Sigmoid colon (tissue), 7 donors: ENCODE measurements at places on chromosomes 2 and 18. TPM values are rescaled to one million over a fixed set of nuclear protein-coding genes. Genes with fewer than 3 reads are reported as not detected.
A peak's percentile ranks its signal among the peaks of the same experiment; 100 is the strongest.

- no peak for DNase-seq
Observed at GRCh38 chr2:69032336-69032735, 19.4 kb downstream of the ANTXR1 start.

GRCh38 chr2:230908595-230909191 lies 16.3 kb downstream of the GPR55 start:
- DNase-seq, result peak; percentile 56

DNA sequence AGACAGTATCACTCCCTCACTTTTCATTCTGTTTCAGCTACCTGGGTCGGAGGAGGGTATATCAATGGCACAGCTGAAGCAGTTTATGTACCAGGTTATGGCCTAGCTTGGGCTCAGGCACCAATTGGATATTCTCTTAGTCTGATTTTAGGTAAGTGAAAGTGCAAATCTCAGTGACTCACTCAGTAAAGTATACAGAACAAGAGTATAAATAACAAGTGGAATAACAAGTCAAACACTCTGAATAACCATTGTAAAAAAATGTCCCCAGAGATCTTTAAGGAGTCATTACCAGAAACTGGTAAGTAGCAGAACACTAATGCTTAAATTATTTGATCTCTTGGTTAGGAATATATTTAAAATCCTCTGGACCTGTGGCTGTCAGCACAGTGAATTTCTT lies 5.7 kb downstream of the SLC5A7 start:
- DNase-seq, result no peak

DNA sequence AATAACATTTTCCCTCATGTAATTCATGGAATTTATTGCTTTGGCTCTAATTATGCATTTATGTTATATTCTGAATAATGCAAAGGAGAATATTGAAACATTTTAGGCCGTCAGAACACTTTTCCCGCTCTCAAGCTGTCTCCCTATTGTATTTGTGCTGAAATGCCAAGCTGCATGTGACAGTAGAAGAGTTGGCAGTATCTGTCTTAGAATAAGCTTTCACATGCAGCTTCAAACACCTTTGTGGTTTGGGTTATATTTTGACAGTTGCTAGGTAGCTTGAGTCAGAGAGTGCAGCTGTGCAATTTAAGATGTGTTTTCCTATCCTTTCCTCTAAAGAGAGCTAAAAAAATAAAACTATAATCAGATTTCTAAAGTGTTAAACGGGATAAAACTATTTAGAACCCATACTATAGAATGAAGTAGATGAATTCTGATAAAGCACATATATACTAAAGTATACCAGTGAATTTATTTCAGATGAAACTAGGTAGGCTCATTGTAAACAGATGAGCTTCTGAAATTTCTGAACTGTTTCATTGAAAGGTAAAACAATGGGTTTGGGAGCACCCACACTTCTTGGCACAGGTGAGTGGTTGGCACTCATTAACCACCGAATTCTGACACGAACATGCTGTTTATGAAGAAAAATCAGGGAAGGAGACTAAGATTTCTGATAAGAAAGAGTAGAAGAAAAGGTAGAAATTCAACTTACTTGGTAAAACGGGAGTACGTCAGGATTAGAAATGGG lies 43.4 kb downstream of the PLCL1 start:
- no peak for DNase-seq

- DNase-seq, result no peak
Observed at GRCh38 chr2:152510621-152511020, 175.6 kb downstream of the FMNL2 start.

GRCh38 chr2:147843391-147843863 lies 1.4 kb upstream of the ACVR2A start:
- DNase-seq, result no peak

DNA sequence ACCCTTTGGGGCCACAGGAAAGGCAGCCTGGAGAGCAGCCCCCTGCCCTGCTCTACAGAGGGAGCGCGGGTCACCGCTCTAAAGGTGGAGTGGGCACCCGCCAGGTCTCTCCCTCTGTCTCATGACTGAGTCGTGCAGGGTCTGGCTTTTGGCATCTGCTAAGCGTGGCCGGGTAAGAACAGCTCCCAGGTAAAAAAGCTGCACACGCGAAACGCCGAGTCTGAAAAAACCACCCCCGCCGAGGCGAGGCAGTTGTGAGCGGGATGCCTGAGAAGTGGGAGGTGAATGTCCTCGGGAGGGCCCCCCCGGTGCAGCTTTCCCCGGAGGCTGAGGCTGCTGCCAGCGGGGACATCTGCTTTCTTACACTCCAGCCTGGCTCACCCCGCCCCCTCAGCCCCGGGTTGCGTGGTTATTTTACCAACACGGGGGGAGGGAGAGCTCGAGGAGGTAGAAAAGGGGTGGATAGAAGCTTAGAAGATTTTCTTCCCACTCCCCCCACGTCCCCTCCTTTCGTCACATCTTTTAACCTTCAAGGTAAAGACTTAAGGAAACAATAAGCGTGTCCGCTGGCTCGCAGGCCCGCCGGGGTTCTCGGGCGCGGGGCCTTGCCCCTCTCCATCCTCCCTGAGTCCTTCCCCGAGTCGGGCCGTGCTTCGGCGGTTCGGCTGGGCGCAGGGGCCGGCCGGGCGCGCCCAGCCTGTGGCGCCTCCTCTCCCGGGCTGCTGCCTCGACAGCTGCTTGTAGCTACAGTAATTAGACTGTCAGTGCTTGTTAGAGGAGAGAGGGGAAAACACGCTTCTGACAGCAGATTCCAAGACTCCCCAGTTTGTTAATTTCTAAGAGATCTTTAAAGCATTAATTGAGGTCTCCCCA lies 70.6 kb upstream of the PSMD14 start:
- peak; percentile 88 for DNase-seq

DNA sequence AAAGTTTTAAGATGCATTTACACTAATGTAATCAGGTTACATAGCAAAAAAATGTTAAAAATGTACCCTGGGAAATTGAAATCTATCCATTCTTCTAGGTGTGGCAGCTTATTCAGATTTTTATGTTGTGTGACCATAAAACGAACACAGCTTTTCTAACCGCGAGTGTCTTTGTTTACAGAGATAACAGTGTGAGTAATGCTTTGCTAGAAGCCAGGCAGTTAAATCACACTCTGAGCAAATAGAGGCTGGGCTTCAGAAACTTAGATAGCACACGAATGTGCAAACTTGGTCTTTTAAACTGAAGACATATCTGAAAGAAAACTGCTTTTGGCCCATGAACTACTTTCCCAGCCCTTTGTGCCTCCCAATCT lies 116.1 kb downstream of the SPTBN1 start:
- no peak for DNase-seq

DNA sequence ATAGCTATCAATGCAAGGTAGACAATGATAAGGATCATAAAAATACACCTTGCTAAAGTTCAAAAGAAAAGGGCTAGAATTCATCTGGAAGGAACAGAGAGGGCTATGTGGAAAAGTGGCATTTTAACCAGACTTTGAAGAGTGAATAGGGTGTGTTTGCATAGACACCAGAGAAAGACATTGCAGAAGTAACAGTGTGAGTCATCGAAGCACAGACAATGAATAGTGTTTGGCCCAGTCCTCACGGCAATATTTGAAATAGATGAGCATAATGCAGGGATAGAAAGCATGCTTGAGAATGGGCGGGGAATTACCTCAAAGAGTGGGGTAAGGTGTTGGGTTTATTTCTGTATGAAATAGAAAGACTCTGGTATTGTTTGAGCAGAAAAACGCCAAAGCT lies 24.2 kb downstream of the MYT1L start:
- DNase-seq, result no peak

- no peak for DNase-seq
Observed at GRCh38 chr2:130286983-130287655, 55.6 kb upstream of the IMP4 start.

DNA sequence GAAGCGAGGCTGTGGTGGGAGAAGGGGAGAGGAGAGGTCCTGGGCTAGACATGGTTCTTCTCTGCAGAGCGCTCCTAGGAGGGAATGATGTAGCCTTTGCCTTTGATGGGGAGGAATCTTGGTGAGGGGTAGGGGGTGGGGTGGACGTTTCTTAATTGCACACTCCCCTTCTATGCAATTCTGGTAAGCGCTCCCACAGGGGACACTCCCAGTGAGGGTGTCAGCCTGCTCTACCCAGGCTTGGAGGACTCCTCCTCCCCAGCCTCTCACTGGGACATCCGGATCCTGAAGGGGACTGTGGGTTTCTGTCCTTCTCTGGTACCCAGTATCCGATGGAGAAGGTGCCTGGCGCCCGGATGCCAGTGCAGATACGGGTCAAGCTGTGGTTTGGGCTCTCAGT lies 114.3 kb downstream of the DYSF start:
- no peak for DNase-seq

DNA sequence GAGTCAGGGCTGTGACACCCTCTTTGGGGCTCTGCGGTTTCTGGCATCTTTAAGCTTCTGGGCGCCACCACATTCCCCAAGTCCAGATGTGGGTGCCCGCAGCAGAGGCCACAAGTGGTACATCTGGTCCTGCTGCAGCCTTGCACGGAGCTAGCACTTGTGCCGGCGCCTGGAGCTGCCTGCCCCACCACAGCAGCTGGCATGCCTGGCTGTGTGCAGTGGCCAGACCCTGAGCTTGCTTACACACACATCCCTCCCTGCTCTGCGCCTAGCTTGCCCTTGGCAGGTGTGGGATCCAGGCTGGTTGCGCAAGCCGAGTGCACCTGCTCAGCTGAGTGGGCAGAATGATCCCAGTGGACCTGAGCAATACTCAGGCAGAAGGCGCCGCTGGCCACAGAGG lies 27.3 kb downstream of the SLC4A10 start:
- DNase-seq, result no peak

- no peak for DNase-seq
Observed at GRCh38 chr2:42307180-42307579, 53.8 kb downstream of the COX7A2L start.

DNA sequence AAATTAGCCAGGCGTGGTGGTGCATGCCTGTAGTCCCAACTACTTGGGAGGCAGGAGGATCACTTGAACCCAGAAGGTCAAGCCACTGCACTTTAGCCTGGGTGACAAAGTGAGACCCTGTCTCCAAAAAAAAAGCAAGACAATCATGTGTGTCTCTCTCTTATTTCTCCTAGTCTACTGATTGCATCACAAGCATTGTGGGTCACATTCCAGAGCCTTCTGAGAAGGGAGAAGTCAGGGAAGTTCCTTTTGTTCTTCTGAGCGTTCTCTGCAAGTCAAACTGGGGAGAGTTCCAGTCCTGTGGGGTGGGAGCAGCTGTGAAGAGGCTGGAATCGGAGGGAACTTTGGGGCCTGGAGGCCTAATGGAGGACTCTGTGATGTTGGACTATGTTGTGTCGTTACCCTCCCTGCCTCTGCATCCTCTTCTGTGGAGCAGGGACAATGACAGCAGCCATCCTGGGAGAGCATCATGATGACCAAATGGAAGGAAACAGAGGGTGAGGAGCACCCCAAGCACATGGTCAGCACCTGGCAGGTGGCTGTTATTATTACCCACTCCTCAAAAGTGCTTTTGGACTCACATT lies 115.4 kb downstream of the MRO start:
- peak; percentile 40 for DNase-seq

- no peak for DNase-seq
Observed at GRCh38 chr2:196971574-196972279, 45.2 kb upstream of the PGAP1 start.

GRCh38 chr2:188808947-188809355 lies 165.2 kb upstream of the COL3A1 start:
- no peak for DNase-seq

GRCh38 chr2:71896385-71897136 lies 251.1 kb downstream of the CYP26B1 start:
- no peak for DNase-seq

DNA sequence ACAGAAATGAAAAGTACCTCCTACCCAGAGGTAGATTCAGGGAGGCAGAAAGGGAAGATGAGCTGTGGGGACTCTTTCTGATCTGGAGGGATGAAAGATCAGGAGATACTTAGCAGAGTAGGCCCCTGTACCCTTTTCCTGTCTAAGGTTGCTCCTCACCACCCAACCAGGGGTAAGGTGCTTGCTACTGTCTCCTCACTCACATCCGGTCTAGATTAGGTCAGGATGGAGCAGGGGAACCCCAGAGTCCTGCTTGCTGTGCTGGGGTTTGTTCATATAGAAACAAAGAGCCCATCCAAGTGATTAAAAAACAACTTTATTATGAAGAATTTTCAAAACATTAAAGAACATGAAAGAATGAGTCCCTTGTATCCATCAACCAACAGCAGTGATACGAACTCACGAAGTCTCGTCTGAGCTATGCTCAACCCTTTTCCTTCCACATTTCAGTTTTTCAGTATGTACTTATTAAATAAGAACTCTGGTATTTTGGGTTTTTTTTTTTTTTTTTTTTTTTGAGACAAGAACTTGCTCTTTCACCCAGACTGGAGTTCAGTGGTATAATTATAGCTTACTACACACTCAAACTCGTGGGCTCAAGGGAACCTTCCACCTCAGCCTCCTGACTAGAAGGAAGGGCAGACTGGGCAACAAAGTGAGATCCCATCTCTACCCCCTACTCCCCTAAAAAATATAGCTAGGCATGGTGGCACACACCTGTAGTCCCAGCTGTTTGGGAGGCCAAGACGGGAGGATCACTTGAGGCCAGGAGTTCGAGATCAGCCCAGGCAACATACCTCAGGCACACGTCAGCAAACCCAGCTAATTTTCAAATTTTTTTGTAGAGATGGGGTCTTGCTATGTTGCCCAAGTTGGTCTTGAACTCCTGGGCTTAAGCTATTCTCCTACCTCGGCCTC lies 28.5 kb upstream of the MCFD2 start:
- no peak for DNase-seq

GRCh38 chr2:222495388-222495787 lies 71.0 kb downstream of the SGPP2 start:
- DNase-seq, result no peak

- DNase-seq, result no peak
Observed at GRCh38 chr2:192196421-192197194, 1.9 kb upstream of the TMEFF2 start.

- no peak for DNase-seq
Observed at GRCh38 chr2:216389570-216389969, 17.3 kb upstream of the MARCHF4 start.

GRCh38 chr18:7924616-7925015 lies 357.5 kb downstream of the PTPRM start:
- no peak for DNase-seq

GRCh38 chr2:6885968-6886367 lies 8.4 kb downstream of the RSAD2 start:
- DNase-seq, result no peak

- DNase-seq, result peak; percentile 73
Observed at GRCh38 chr2:205808486-205809121, 126.3 kb downstream of the NRP2 start.

GRCh38 chr2:174577967-174578589 lies 19.5 kb downstream of the WIPF1 start:
- no peak for DNase-seq

DNA sequence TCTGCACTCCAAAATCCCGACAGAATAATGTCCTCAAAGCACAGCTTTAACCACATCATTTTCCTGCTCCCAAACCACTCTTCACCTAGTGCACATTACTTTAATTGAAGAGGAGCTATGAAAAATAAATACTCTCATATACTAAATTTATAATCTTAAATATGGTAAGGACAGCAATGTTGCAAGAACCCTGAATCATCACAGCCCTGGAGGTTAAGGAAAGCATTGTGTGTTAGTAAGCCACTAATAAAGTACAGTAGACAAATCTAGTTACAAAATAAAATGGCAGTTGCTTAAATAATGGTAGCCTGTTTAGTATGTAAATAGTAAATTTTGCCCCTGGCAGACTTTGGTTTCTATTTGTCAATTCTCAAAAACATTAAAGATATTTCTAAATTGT lies 27.0 kb upstream of the CCDC178 start:
- no peak for DNase-seq

The POTEC gene
- not detected for total RNA-seq

The RPL37A gene
- 1,689 TPM for total RNA-seq

The REG3A gene
- total RNA-seq, result not detected

The MPP4 gene
- total RNA-seq, result not detected

The FAM161A gene
- 3.2 TPM for total RNA-seq

The EPB41L5 gene
- total RNA-seq, result 17.9 TPM

The RGPD3 gene
- 0.82 TPM for total RNA-seq

The MTCL1 gene
- total RNA-seq, result 133 TPM

The EMX1 gene
- not detected for total RNA-seq
